ENCODE measurements at places on chromosomes 7 and 10.

GRCh38 chr7:28136885-28137284 lies 43.7 kb downstream of the JAZF1 start:
- no peak for DNase-seq

DNA sequence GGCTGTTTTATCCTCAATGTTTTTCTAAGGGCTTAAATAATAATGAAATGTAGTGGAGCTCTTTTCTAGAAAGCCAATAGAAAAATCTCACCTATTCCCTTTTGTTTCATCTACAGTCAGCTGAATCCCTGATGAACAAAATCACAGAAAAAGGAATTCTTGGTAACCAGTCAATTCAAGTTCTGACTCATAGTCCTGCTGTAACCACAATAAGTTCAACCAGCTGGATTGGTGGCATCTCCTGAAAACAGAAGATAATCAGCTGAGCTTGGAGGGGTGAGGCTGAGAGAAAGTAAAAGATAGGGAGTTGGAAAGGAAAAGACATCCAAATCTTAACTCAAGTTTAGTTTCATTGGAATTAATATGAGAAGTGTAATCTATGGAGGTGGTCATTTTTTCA lies 772.1 kb downstream of the CCSER2 start:
- DNase-seq = no peak

- no peak for DNase-seq
These were observed 191.5 kb downstream of the PHTF2 start for GRCh38 chr7:77989981-77990566.

GRCh38 chr7:39888171-39888853 lies 61.7 kb upstream of the CDK13 start:
- DNase-seq = no peak

DNA sequence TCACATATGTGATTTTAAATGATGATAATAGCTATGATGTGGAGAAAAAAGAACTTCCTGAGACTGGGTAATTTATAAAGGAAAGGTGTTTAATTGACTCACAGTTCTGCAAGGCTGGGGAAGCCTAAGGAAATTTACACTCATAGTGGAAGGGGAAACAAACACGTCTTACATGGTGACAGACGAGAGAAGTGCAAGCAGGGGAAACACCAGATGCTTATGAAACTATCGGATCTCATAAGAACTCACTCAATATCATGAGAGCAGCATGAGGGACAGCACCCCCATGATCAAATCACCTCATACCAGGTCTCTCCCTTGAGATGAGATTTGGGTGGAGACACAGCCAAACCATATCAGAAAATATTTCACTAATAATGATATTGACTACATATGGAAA lies 4.1 kb upstream of the LIPN start:
- no peak for DNase-seq

- no peak for DNase-seq
These were observed 382.7 kb downstream of the THSD7A start for GRCh38 chr7:11449316-11449715.

GRCh38 chr7:55335786-55336185 lies 29.4 kb upstream of the LANCL2 start:
- DNase-seq = no peak

DNA sequence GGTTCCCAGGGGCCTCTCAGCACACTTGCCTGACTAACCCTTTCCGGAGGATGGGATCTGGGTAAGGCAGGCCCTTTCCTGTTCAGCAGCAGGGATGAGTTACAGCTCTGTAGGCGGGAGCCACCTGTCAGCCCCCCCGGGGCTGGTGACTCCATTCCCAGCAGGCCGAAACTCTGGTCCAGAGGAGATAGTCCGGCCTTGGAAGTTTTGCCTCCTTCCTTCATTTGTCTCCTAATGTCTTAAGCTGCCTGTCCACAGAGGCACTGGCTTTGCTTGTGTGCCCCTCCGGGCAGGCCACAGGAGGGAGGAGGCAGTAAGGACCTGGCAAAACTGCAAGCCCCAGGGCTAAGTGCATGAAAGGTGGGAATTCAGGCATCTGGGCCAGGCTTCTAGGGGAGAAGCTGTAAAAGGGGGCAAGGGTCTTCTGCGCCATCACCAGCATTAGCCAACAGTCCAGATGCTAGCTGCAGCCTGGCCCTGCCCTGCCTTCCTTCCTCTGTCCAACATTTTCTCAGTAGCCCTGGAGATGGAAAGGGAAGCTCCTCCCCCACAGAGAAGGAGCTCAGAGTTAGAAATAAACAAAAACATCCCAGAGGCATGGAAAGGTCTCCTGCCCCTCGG lies 1.2 kb downstream of the ADIRF start:
- DNase-seq = no peak

- no peak for DNase-seq
These were observed 27.3 kb upstream of the CYP3A5 start for GRCh38 chr7:99707096-99707495.

DNA sequence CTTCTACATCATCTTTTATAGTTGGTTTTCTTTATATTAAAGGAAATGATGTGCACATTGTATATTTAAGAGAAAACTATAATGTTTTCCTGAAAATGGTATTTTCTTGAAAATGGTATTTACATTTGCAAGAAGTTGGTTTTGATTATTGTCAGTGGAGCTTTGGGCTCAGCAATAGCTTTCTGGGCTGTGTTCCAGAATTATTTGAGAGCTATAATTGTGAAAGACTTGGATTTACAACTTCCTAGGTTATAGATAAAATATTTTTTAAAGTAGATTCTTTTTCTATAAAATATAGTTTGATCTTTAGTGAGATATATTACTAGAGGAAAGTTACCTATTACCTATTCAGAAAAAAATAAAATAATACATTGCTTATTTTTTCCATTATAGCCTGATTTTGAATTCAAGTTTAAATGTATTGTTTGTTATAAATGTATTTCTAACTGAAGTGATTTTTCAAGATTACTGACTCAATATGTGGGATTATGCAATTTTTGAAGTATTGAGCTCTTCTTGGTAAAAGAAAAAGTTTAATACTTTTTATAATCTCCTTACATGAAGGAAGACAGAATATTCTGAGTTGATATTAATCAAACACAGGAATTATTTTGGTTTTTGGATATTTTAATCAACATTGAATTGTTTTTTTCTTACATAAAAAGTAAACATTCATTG lies 20.2 kb downstream of the GNAI1 start:
- DNase-seq = no peak

- no peak for DNase-seq
These were observed 322.5 kb upstream of the POM121L12 start for GRCh38 chr7:52712938-52713337.

GRCh38 chr7:29815181-29816105 lies 9.1 kb downstream of the WIPF3 start:
- DNase-seq = no peak

DNA sequence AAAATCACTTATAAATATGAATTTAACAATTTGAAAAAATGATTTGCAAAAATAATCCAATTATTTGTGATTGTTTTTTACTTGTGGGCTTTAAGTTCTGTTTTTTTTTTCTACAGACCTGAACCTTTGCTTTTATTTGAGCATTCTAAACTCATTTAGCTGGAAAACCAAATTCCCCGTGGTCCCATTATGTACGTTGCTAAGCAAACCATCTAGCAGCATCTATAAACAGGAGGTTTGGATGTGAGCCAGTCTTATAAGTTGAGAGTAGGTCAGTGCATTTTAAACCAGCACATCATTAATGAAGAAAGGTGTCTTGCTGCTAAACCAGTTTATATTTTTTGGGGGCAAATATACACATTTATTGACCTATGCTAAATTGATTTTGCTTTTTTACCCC lies 77.3 kb downstream of the LRRN3 start:
- DNase-seq = no peak

DNA sequence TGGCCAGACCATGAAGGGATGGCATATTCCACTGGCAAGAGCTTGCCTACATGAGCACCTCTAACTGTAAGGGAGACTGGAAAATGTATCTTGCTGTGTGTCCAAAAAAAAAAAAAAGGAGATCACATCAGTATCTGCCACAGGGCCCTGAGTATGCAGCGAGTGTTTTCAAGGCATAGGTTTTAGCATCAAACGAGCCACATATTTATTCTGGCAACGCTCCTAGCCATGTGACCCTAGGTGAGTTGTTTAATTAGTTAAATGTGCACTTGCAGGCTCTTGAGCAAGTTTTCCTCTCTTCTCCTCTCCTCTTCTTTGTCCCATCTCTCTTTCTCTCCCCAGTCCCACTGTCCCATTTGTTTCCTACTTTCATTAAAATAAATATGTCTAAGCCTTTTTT lies 428.7 kb upstream of the AKR1E2 start:
- DNase-seq = no peak

DNA sequence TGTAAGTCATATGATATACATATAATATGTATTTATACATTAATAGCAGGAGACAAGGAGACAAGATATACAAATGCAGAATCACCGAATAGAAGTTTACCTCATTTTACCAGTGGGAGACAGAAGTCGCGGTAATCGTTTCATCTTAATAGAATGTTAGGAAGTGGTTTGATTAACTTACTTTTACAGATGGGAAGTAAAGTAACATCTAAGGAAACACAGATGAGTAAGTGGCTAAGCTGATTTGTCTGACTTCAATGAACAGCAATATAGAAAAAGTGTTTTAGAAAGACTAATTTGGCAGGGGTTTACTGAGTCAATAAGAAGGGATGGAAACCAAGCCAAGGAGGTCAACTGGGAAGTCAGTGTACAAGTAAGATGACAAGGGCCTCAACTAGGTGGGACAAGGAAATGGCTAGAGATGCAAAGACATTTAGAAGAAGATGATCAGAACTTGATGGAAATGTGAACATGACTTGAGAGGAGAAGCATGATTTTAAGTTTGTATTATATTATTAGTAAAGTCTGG lies 36.2 kb upstream of the FAM133B start:
- DNase-seq = no peak

DNA sequence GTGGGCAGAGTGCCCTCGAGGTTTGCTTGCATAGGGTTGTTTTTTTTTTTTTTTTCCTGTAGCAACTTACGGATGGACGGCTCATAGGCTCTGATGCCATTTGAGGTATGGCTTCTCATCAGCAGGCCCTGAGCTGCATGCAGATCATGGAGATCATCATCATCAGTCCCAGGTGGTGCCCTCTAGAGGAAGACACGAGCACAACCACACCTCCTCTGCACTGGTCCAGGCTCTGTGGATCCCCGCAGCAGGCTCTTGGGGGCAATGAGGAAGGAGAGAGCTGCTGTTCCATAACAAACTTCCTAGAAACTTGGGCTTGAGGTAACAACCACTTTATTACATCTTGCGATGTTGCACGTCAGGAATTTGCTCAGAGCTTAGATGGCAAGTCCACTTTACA lies 132.7 kb upstream of the CXCL12 start:
- DNase-seq = no peak

DNA sequence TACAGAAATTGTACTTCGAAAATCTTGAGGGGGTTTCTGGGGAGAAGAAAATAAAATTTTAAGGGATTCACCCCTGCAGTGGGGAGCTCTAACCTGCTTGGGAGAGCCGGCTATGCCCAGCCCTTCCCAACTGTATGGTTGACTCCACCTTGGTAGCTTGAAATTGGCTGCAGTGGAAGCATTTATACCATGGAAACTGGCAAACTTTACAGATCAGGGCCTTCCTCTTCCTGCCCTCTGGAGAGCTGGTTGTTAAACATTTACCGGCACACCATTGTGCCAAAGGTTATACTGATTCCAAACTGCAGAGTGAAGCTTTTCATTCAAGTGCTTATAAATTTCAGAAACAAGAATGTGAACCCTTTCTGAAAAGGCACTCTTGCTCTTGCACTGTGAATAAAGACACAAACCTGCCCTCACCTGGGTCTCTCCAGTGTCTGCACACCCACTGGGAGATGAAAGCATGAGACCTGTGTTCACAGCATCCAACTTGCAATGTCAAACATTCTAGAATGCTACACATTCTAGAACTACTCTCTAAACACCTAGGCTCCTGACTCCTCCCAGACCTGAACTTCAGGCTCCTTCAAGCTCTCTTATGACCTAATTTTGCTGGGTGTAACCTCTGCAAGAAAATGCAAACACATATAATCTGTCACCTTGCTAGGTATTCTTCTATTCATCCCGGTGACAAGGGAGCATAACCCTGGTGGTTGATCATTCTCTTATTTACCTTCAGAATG lies 44.7 kb downstream of the ABLIM1 start:
- no peak for DNase-seq

- no peak for DNase-seq
These were observed 23.4 kb downstream of the ESYT2 start for GRCh38 chr7:158805937-158806336.

DNA sequence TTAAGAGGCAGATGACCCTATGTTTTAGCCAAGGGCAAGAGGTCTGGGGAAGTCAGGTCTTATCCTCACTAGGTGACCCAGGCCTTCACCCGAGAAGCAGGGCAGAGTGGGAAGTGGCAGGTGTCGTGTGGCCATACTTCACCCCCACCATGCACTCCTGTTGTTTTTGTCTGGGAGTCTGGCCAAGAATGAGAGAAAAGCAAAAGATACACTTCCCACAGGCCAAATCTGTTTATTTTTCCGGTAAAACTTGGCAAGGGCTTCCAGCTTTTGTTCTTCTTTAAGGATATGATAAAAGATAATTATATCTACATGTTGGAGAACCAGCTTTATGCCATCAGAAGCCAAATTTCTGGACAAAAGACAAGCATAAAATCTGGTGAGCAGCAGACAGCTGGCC lies 137.4 kb upstream of the CDC14C start:
- DNase-seq = no peak

DNA sequence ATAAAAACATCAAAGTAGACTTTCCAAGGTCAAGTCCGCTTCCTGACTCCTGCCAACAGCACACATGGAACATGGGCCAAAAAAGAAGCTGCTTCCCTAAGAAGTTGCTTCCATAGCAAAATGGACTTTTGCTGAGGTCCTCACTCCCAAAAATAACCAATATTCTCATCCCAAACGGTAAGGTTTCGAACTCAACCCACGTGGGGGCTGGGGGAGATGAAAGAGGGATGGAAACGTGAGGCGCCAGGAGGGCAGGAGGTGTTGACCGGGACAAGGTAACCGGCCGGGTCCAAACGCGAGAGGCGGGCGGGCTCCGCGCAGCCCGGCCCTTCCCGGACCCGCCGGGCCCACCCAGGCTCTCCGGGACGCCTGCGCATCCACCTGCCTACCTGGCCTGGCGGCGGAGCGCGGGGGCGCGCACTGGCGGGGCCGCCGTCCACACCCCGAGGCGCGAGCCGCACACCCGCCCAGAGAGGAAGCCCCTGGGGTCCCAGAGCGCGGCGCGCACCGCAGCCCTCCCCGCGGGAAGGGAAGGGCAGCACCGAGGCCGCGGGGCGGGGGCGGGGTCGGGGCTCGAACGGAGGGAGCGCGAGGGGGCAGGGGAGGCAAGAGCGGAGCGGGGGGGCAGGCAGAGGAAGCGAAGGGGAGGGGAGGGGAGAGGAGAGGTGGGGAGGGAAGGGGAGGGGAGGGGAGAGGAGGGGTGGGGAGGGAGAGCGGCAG lies 742 bp downstream of the LMBR1 start:
- DNase-seq = no peak

GRCh38 chr7:117119192-117119924 lies 166.1 kb downstream of the ST7 start:
- peak; percentile 74 for DNase-seq

DNA sequence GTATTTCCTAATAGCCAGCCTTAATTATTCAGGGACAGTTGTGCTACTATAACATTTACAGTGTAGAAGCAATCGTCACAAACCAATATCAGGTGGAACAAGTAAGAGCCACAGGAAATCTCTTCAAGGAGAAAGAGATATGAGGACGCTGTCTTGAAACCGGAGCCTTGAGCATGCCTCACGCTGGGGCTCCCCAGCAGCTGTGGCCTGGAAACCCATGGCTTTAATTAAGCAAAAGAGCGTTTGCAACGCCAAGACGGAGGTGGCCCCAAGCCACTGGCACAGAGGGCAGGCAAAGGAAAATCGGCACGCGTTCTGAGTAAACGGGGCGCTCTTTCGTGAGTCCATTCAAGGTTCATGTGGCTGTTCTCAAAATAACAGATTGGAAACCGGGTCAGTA lies 84.4 kb downstream of the C10orf90 start:
- no peak for DNase-seq

- no peak for DNase-seq
These were observed 6.6 kb downstream of the EMX2 start for GRCh38 chr10:117549100-117549585.

Measured in nucleus accumbens (tissue), 56 donors.